ENCODE measurements at places on chromosomes 6 and 20.

GRCh38 chr6:130119211-130119610 is 100.8 kb downstream of the L3MBTL3 start:
- DNase-seq, result no peak

DNA sequence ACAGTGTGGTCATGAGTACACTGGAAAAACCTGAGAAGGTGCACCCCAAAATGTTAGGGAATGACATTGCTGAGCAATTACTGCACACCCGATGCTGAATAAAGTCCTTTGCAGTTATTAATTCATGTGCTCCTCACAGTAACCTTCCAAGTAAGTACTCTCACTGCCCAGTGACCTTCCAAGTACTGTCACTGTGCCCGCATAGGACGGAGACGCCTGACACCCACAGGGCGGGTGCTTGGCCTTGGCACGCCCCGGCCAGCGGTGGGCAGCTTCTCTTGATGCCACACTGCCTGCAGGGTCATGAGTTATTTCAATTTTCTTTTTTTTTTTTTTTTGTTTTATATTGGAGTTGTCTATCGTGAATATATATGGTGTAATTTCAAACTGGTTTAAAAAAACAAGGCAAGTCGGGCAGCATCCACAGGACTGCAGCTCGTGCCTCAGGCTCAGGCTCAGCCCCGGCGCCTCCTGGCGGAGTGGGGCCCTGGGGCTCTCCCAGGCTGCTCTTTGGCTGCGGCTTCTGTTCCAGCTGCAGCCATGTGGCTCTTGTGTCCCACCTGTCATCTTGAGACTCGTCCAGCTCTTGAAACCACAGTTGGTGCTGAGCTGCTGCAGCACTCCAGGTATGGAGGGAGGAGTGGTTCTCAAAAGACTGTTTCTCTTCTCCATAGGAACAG is 27.0 kb downstream of the PNLDC1 start:
- no peak for DNase-seq

- DNase-seq, result no peak
These were observed 13.7 kb downstream of the ACSS1 start for GRCh38 chr20:25044261-25044560.

- DNase-seq, result no peak
These were observed 714.2 kb downstream of the KIF16B start for GRCh38 chr20:15859061-15859460.

GRCh38 chr20:54661880-54662465 is 186.6 kb downstream of the DOK5 start:
- no peak for DNase-seq

- no peak for DNase-seq
These were observed 185.6 kb upstream of the TAB2 start for GRCh38 chr6:149131891-149132290.

GRCh38 chr6:1242446-1242845 is 69.5 kb upstream of the FOXQ1 start:
- no peak for DNase-seq

DNA sequence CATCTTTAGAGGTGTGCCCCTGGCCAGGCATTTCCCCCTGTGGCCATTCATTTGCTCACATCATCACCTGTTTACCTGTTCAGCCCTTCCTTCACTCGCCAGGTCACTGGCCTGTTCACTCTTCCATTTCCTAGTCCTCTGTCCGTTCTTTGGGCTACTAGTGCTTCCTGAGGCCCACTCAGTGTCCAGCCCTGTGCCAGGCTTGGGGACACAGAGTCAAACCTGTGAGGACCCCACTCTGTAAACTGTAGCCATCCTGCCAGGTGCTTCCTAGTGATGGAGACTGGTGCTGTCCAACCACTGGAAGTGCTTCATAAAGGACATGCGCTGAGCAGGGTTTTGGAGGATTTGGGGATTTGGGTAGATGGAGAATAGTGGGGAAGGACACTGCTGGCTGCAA is 3.5 kb downstream of the DLGAP4 start:
- DNase-seq, result no peak

GRCh38 chr6:42978487-42978838 is 518 bp downstream of the PEX6 start:
- no peak for DNase-seq

- no peak for DNase-seq
These were observed 8.9 kb downstream of the CYP21A2 start for GRCh38 chr6:32047084-32047478.

- DNase-seq, result peak; percentile 71
These were observed 16.4 kb upstream of the UQCC2 start for GRCh38 chr6:33727932-33728331.

GRCh38 chr6:4723383-4723782 is 52.8 kb upstream of the CDYL start:
- DNase-seq, result no peak

DNA sequence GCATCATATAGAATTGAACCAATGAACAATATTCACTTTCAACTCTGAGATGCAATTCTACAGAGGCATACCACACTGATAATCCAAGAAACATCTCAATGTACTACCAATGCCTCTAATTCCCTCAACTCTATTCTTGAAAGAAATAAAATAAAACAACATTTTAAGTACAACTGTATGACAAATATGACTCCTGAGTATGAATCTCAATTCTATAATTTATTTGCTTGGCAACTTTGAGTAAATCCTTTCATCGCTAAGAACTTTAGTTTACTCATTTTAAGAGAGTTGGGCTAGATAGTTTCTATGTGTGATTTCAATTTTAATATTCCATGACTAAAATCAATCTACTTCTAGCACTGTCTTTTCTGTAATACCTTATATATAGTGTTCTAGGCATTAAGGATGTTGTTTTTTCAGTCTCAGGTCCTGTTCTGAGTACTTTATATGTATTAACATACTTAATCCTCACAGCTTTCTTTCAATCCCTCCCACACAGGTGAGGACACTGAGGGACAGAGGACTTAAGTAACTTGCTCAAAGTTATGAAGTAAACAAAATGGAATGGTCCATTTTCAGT is 33.4 kb downstream of the GOPC start:
- no peak for DNase-seq

DNA sequence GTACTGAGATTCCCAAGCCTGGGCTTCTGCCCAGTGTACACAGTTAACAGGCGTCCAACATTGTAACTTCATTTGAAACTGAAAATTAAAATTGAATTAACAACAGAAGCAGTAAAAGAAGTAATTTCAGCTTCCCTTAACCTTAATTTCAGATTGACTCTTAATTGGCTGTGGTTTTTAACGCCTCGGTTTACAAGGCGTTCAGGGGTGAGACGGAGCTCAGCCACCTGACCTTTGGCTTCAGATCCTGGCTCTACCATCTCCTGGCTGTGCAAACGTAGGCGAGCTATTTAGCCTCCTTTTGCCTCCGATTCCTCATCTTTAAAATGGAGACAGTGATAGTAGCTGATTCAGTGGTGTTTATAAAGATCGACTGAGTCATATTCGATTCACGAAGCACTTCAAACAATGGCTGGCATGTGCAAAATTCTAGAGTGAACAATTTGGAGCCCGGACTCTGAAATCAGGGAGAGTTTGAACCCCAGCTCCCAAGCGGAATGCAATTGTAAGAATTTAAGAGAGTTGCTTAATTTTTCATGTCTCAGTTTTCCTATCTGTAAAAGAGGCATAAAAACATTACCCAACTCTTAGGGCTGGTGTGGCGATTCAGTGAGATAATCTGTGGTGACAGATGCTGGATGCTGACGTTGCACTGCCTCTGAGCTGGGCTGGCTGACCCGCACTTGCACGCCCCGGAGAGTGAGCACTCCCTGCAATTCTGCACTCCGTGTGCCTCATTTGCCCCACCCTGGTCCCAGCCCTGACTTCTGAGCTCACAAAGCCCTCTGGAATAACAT is 23.5 kb upstream of the OCSTAMP start:
- no peak for DNase-seq

GRCh38 chr6:136983687-136984086 is 61.1 kb downstream of the IL20RA start:
- no peak for DNase-seq

GRCh38 chr6:147724454-147724853 is 216.0 kb downstream of the SAMD5 start:
- no peak for DNase-seq

GRCh38 chr20:45863543-45864470 is 6.4 kb downstream of the ZSWIM3 start:
- DNase-seq, result no peak

DNA sequence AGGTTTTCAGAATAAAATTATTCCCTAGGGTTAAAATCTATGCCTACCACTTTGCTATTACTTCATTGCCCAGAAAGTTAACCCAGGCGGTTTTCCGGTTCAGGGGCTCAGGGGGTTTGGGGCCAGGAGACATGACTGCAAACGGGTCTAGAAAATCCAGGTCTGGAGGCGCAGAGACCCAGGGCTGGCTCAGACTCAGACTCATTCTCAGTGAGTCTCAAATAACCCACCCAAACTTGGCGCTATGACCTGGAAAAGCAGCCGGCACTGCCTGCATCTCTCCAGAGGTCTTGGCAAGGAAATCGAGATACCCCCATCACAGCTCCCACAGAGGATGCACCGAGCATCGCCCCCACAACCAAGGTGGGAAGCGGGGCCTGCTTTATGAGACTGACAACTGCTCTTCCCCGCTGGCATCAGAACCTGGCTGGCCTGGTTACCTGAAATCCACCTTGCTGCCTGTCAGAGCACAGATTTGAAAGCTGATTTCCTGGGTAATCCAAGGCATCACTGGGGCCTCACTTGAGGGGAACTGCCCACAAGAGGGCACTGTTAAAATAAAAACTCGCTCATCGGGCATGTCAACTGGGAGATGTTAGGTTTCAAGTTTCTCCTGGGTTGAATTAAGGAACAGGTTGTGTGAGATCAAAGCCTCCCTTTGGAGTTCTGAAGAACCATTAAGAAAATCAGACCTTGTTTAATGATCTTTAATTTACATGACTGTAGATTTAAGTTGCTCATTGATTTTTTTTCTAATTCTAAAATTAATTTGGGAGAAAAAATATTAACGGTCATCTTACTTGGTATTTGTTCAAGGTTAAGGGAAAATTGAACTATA is 55.1 kb downstream of the KIF16B start:
- no peak for DNase-seq

- DNase-seq, result no peak
These were observed 49.6 kb downstream of the TCP11 start for GRCh38 chr6:35091346-35092083.

DNA sequence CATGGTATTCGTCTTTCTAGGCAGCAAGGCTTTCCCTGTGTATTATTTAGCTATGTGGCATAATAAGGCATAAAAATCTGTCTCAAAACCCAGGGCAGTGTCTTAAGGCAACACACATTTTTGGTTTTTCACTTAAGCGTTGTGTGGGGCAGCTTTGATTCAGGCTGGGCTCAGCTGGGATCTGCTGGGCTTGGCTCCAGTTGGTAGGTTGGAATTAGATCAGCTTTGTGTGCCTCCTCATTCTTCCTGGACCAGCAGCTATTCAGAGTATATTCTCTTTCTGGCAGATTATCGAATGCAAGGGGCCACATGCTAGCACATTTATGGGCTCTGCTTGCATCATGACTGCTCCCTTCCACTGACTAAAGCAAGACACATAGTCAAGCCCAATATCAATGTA is 487.9 kb downstream of the RFPL4B start:
- no peak for DNase-seq

DNA sequence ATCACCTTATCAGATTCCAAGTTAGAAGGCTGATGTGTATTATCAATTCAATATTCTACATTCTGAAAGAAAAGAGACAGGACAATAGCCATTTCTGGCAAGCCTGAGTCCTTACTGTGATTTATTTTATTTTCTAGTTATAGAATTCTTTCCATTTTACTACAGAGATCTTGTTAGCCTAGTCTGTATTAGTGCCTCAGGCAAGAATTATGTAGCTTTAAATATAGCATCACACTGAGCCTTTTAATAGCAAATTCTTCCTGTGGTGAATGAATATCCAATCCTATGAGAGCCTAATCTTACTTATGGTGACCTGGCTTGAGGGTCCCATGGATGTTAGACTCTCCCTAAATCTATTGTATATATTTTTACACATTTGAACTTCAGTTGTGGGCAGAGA is 732.8 kb upstream of the CITED2 start:
- no peak for DNase-seq

DNA sequence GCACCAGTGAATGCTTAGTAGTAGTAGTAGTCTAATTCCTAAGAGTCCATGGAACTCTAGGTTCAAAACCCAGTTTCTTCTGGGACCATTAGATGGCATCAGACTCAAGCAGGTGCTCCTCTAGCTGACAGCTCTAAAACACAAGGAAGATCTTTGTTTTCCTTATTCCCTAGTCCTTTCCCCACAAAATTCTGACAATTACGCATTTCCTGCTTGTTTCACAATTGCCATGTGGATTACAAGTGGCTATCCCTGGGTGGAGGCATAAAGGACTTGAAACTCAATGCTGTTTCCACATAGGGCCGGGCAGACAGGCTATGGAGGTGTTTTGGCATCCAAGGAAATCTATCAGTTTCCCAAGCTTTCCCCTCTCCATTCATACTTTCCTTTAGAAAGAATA is 9.2 kb upstream of the HLA-DOB start:
- no peak for DNase-seq

DNA sequence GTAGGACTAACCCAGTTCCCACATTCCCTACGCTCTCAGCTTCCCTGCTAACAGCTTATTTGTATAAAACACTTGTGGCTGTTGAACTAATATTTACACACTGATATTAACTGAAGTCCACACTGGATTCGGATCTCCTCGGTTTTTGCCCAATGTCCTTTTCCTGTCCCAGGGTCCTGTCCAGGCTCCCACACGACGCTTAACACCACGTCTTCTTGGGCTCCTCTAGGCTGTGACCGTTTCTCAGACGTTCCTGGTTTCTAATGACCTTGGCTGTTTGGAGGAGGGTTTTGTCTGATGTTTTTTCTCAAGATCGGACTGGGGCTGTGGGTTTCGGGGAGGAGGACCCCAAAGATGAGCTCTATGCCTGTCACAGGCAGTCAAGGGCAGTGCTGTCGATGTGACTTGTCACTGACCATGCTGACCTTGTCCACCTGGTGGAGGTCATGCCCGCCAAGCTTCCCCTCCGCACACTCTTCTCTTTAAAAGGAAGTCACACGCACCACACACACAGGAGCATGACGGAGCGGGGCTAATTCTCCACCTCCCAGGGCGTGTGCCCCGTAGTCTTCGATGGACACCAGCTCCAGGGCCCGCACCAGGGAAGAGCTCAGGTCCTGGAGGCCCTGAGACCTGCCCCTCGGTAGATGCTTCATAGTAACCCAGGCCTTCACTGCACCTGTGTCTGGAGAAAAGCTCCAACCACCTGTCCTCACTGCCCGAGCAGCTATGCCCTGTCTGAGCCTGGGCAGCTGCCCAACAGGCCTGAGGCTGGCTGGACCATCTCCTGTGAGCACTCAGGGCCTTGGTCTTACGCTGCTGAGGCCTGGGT is 72.0 kb downstream of the TTLL2 start:
- DNase-seq, result no peak

DNA sequence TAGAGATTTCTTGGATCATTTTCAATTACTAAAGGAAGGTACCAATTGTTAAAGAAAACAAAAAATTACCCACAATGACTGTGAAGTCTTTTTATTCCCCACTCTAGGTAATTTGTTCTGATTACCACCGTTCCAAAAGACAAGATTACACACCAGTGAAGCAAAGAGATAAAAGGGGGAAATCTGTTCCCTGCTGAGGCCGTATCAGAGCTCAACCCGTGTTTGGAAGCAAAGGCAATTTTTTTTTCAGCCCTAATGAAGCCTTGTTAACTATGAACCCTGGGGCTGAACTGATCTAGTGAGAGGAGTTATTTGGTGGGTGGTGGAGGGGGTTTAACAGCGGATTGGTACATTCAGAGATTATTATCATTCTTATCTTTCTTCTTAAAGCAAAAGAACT is 128.5 kb downstream of the ALDH8A1 start:
- no peak for DNase-seq
